ENCODE measurements at places on chromosomes 2 and 18. TPM values are rescaled to one million over a fixed set of nuclear protein-coding genes. Genes with fewer than 3 reads are reported as not detected.

The CDCA7 gene
- total RNA-seq, result 10.1 TPM

The TUBA4B gene
- not detected for total RNA-seq

The ACVR1C gene
- total RNA-seq, result 0.37 TPM

The TRIM54 gene
- 2.6 TPM for total RNA-seq

The DDX18 gene
- 56.7 TPM for total RNA-seq

The CFAP221 gene
- total RNA-seq, result 0.95 TPM

The CRYGC gene
- total RNA-seq, result not detected

The RMDN2 gene
- 17.7 TPM for total RNA-seq

The TRIM43 gene
- total RNA-seq, result not detected

The PDE11A gene
- total RNA-seq, result 1.3 TPM

The FAM110C gene
- total RNA-seq, result 10.8 TPM

- no peak for DNase-seq
Measured at GRCh38 chr2:155701721-155702120, 630.8 kb downstream of the NR4A2 start.

- no peak for DNase-seq
Measured at GRCh38 chr2:117936871-117937428, 76.9 kb downstream of the CCDC93 start.

- DNase-seq, result no peak
Measured at GRCh38 chr2:53530126-53530525, 237.5 kb upstream of the CHAC2 start.

- DNase-seq, result no peak
Measured at GRCh38 chr2:65204461-65205210, 23.0 kb upstream of the ACTR2 start.

DNA sequence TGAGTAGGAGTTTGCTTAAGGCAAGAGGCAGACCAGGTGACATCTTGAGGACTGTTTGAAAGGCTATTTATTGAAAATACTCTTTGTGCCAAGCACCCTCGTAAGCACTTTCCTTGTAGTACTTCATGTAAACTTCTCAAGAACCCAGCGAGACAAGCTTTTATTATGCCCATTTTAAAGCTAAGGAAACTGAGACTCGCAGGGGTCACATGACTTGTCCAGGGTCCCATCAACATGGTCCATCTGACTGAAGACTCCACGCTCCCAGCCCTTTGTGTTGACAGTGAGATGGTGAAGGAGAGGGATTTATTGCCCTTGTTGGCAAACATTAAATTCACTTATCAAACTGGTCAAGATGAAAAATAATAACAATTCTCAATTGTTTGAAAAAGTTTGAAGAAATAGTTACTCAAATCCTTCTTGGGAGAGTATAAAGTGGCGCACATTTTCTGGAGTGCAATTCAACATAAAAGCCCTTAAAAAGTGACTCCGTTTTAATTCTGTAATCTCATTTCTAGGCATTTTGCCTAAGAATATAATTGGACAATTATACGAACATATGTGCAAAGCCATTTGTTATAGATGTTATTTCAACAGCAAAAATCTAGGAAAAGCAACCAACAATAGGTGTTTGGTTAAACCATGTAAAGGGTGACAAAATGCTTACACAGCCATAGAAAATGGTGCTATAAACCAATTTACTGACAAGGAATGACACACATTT, 270.5 kb upstream of the NCKAP5 start:
- no peak for DNase-seq

DNA sequence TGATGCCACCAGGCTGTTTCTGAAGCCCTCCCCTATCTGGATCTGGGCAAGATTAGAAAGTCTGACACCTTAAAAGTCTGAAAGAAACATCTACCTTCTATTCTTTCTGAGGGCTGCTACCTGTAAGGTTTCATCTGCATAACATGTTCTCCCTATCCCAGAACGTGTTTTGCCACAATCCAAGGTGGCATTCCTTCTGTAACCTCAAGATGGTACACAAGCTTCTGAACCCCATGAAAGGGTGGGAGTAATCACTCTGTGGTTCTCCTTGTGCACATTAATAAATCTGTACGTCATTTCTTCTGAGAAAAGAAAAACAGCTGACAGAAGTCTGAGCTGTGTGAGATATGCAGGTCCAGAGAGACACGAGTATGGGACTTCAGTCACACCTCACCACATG, 41.8 kb upstream of the MSH6 start:
- DNase-seq, result no peak

GRCh38 chr2:227365833-227366232, 13.3 kb downstream of the TM4SF20 start:
- DNase-seq, result no peak

DNA sequence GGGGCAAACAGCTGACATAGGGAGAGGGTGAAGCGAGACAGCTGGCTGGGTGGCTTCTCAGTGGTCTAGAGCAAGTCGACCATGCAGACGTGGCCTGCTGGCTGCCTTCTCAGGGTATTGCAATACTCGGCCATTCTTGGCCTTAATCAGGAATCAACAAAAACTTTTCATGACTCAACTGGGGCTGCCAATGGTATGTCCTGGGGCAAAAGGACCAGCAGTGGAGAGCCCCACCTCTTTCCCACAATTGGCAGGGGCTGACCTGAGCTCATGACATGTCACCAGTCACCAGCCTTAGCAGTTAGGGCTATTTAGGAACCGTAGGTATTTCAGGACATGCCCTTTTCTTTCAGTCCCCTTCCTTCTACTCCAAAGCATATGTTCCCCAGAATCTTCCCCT, 19.1 kb downstream of the PLA2R1 start:
- DNase-seq, result no peak

GRCh38 chr2:121171625-121172119, 113.3 kb downstream of the TFCP2L1 start:
- DNase-seq, result no peak

- no peak for DNase-seq
Measured at GRCh38 chr2:74205596-74205995, 7.2 kb downstream of the MTHFD2 start.

DNA sequence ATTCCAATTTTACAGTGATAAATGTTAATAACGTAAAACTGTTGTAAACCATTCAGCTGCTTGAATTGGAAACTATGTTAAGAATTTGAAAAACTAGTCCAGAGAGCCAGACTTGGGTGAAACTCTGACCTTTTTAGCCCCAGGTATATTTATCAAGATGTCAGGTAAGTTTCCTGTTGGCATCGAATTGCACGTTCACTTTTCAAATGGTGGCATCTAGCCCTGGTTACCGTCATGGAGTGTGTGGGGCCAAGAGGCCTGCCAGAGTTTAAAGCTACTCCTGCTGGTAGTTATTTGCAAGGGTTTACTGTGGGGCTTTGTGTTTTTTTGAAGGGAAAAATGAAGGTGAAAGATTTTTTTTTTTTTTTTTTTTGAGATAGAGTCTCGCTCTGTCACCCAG, 109.9 kb downstream of the WDSUB1 start:
- no peak for DNase-seq

- DNase-seq, result no peak
Measured at GRCh38 chr2:21916934-21917522, 793.3 kb downstream of the TDRD15 start.

- no peak for DNase-seq
Measured at GRCh38 chr2:238761868-238762267, 86.0 kb upstream of the TWIST2 start.

- DNase-seq, result no peak
Measured at GRCh38 chr2:9222893-9223287, 16.3 kb downstream of the ASAP2 start.

DNA sequence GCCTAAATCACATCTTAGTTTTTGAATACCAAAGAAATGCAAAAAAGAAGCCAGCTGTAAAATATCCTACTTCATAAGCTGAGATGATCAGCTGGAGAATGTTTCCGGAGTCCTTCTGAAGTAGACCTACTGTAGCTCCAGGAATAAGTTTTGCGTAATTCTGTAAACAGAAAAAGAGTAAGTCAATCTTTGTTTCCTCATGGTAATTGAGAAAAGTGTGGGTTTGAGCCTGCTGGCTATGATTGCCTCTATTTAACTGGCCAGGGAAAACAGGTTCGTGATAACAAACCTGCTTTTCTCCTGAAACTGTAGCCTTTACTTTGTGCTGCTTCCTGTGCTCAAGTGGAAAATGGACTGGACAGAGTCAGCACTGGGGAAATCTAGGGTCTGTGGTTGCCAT, 58.2 kb downstream of the ITGB6 start:
- no peak for DNase-seq

DNA sequence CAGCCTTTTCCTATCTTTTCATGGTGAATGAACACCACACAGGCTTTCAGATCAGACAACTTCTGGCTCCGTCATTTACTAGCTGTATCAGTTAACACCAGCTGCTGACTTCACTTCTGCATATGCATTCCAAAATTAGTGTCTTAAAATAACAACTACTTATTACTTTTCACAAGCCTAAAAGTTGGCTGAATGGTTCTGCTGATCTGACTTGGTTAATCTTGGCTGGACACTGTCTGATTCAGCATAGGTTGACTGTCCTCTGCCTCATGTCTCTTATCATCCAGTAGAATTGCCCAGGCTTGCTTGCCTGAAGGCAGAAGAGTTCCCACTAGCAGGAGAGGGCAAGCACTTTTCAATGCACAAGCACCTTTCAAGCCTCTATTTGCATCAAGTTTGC, 72.7 kb downstream of the MARCHF4 start:
- DNase-seq, result no peak

GRCh38 chr18:68623342-68623741, 91.6 kb downstream of the TMX3 start:
- DNase-seq, result peak; percentile 14

DNA sequence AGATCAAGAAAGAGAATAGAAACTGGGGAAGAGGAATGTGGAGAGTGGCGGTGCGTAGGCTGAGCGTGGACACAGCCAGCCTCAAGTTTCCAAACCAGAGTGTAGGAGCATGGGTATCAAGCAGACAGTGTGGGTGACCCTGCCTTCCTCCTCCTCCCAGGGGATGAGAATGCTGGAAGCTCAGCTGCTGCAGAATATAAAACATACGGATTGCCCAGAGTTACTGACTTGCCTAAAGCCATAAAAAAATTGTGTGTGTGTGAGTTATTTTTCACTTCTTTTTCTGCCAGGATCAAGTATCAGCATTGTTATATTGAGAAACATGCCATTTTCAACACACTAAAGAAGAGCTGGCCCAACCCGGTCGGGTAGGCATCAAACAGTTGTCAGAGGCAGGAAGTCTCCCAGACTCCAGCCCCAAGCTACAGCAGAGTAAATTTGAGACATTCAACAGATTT, 333.3 kb upstream of the ACVR2A start:
- DNase-seq, result no peak

DNA sequence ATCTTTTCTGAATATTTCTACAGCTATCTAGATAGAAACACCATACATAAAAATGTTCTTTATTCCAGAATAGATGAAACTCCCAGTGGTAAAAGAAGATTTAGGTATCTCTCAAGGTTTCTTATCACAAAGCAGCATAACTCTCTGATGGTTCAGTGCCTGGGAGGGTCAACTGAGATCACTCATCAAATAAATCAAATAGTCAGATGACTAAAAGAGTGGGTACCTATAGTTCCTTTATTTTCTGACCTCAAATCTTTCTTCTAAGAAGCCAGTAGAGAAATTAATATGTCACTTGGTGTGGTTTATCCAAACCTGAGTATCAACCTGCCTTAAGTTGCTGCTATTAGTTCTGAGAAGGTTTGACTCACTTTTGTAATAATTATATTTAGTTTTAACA, 120.9 kb downstream of the TMEFF2 start:
- no peak for DNase-seq

DNA sequence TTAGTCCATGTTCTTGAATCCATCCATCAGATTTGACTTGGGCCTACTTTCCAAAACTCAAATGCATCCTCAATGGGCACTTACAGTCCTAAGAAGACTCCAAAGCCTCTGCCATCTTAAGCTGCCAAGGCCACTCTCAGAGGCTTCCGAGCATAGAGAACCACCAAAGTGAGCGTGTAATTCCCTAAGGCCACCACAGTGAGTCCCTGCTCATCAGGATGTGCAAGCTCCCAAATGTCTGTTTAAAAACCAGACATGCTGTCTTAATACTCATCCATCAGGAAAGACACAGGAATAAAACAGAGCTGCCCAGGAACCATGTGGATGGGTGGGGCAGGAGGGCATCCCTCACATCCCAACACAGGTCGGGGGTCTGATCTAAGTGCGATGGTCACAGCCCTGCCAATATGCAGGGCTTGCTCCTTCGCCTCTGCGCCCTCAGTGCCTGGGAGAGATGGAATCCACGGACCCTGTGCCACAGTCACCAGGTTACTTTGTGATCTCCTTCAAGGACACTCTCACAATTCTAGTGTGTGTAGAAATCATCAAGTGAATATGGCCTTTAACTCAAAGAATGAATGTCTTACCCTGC, 80.4 kb downstream of the POLR1A start:
- no peak for DNase-seq
